Progenitor cell of endocrine pancreas (in vitro differentiated cells): ENCODE measurements at places on chromosomes 2 and 18.

GRCh38 chr2:95050385-95051300 is 25.1 kb downstream of the MAL start:
- no peak for DNase-seq

DNA sequence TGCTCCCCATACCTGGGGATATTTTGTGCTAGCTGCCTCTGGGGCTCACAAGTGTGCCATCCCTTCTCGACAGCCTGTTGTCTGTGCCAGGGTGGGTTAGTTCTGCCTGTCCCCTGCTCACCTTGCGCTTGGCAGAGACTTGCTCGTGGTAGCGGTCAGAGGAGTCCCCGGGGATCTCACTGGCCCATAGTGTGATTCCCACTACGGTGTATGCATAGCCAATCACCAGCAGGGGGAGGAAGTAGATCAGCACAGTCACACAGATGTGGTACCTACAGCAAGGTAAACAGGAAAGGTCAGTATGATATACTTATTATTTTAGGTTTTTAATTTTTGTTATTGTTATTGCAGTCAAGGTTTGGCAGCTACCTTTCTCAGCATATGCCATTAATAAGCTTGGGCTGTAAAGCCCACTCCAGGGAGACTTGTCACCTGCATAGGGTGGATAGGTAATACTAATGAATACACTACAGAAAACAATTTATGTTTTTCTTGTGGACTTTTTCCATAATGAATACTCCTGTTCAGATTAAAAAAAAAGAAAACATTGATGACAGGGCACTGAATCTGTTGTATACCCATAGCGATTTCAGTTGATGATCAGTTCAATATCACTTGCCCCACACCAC is 95.2 kb downstream of the POLE4 start:
- peak; percentile 29 for DNase-seq

DNA sequence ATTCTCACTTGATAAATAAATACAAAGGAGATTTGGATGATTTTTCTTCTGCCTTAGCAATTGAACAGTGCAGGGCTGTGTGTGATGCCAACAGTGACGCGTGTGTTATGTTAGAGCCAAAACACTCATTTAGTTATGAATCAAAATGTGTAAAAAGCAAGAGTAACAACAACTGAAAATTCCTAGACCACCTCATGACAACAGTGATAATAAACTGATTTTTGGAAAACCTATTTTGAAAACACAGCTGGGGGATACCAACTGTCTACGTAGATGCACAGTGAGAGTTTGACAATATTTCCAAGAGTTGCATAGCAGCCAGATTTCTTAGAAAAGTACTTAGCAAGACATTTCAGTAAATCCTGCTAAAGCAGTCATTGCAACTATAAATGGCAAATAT is 323.9 kb downstream of the GALR1 start:
- no peak for DNase-seq

DNA sequence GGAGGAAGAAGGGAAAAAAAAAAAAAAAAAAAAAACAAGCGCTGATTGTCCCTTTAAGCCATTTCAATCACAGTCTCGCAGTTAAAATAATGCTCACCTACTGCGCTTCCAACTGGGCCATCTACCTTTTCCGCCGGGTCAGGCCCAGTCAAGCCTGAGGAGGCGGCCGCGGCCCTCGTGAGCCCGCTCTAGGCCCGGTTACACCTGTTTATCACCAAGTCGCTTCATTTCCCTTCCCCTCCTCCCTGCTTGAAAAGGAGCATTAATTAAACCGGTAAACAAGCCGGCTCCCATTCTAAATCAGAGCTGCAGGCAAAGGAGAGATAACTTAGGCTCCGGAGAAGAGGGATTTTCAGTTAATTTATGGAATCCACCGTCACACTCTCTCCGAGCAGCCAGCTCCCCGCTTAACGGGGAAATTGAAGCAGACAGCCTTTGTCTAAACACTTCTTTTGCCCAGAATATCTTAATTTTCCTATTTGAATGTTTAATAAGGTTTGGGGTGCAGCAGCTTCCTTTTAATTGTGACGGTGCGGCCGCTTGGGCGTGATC is 140.1 kb upstream of the SIX3 start:
- DNase-seq = no peak

DNA sequence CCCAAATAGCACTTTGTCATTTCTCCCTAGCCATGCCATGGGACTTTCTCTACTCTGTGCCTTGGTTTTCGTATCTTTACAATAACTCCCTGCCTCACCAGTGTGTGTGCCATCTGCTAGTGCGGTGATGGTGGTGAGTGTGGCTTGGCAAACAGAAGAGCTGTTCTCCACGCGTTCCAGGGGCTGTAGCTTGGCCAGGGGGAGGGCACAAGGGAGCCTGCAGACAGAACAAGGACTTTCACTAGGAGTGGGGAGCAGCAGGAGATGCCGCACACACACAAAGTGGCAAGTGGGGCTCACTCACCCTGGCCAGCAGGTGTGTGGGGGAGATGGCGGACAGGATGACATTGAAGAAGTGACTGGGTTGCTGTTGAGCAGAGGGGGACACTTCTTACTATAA is 196.9 kb downstream of the HAUS1 start:
- no peak for DNase-seq

- DNase-seq = no peak
These were observed 75.7 kb downstream of the ADD2 start for GRCh38 chr2:70692256-70692655.

GRCh38 chr2:70978341-70979179 is at the start of gene ANKRD53:
TSS of gene ANKRD53 (plus strand) at chr2:70978630. CDS start at chr2:70978646, 16 bp downstream.
- DNase-seq = peak; percentile 75

DNA sequence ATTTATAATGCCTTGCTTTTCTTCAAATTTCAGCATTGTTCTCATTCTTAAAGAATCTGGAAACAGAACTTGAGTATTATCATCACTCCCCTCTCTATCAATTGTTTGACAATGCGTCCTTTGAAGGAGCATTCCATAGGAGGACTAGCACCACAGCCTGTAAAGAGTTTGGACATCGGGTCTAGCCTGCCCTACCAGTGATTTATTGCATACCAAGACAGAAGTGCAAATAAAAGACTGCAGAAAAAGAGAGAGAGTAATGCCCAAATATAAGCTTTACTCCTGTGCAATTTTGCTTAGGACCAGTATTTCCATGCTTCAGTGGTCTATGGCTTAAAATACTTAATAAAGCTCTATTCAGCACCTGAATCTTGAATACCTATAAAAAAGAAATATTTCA is 55.4 kb upstream of the MAP2 start:
- no peak for DNase-seq

- no peak for DNase-seq
These were observed 38.5 kb downstream of the REV1 start for GRCh38 chr2:99451280-99451679.

- no peak for DNase-seq
These were observed 319.0 kb upstream of the SPRED2 start for GRCh38 chr2:65751408-65751807.

DNA sequence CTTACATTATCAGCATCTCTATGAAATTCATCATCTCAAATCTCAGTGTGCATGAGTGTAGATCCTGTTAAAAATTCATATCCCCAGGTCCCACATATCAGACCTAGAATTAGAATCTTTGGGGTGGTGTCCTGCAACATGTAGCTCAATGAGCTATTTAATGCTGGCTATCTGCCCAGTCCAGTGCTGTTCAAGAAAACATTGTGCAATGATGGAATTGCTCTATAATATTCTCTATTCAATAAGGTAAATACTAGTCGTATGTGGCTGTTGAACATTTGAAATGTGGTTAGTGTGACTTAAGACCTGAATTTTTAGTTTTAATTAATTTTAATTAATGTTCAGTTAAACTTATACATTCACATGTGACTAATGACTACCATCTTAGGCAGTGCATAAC is 127.4 kb downstream of the NOL4 start:
- DNase-seq = no peak
